ENCODE measurements at places on chromosomes 2 and 18.

DNA sequence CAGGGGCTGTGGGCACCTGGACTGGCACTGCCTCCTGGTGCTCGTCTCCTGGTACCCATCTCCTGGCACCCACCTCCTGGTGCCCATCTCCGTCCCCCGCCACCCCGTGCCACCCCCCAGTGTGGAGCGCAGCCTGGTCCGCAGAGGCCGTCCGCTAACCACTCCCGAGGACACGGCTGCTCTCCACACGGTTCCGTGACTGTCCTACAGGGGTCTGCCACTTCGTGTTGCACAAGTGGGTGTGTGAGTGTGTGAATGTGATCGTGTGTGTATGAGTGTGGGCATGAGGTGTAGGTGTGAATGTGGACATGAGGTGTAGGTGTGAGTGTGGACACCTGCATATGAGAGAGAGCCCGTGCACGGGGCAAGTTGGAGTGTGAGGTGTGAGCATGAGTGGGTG, 119.4 kb upstream of the HS6ST1 start:
- no peak for DNase-seq

GRCh38 chr2:152134488-152135280, 35.8 kb upstream of the CACNB4 start:
- DNase-seq: no peak

GRCh38 chr2:161102770-161103450, 57.3 kb upstream of the TANK start:
- DNase-seq: no peak

DNA sequence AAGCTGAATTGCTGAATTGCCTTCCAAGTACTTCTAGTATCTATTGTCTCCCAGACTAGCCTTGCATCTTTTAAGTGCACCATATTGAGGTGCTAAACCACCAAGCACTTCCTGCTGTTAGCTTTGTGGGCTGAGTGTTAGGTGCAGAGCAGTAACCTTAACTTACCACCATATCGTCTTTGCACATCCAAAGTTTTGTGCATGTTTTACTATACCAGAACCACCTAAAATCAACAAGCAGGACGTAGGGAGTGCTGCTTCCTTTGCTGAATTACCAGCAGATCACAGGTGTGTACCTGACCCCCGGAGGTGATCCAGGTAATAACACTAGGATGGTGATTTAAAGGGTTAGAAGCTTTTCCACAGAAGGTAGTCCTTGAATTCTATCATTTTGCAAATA, 359.9 kb upstream of the HNRNPA3 start:
- no peak for DNase-seq

- no peak for DNase-seq
These were observed 1.6 kb upstream of the SLC66A2 start for GRCh38 chr18:79952996-79953559.

GRCh38 chr2:149400997-149401396, 70.6 kb downstream of the LYPD6 start:
- DNase-seq: no peak

- no peak for DNase-seq
These were observed 60.9 kb downstream of the ICOS start for GRCh38 chr2:203997481-203997880.

DNA sequence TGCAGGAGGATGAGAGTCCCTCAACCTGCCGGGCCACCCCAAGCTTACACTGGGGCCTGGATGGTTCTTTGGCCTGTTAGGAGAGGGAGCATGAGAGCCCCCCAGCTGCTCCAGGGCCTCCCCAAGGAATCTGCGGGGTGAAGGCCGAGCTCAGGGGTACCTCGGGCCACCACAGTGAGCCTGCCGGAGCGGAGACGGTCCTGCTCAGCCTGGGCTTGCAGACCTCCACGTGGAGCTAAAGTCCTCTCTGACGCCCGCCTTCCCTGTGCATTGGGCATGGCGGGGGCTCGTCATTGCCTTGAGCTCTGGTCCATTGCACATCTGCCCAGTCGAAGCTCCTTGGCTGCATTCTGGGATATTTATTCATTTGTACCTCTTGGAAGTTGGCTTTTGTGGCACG, 62.7 kb downstream of the ASB1 start:
- DNase-seq: no peak

- DNase-seq: no peak
These were observed 58.1 kb downstream of the MAP4K3 start for GRCh38 chr2:39378968-39379367.

DNA sequence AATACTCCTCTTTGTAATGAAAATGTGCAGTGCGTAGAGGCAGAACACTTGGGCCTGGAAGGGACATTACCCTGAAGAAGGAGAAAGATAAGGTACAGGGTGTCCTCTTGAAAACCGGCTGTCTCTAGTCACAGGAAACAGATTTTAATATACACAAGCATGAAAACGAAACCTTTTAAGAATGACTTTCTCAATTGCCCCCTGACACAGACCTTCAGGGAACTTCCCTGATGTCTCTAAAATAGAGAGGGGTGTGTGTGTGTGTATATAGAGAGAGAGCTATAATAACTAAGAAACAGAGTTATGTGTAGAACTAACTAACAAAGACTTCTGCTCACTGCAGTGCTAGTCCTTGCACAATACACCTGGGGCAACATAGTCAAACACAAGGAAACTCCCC, 780.0 kb downstream of the CNTNAP5 start:
- DNase-seq: no peak

GRCh38 chr2:23734416-23734815, 192.5 kb downstream of the ATAD2B start:
- DNase-seq: no peak

- no peak for DNase-seq
These were observed 90.3 kb downstream of the HDAC4 start for GRCh38 chr2:239310401-239311061.

- no peak for DNase-seq
These were observed 100.5 kb downstream of the SLC4A3 start for GRCh38 chr2:219727771-219728429.

DNA sequence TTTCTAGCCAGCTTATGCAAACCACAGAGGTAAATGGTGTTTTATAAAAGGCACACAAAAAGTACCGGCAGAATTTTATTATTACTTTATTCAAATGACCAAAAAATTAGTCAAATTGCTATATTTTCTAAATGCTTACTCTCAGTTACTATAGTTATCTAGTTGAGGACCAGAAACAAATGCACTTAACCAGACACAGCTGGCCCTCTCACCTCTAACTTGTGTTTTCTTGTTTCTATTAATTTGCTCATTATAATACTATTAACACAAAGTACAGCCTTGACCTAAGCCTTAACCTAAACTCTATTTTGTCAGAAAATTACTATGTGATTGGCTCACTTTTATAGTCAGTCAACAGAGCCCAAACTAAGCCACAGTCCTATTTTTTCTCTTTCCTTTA, 26.2 kb downstream of the OLA1 start:
- no peak for DNase-seq

GRCh38 chr2:98692090-98693054, 38.6 kb downstream of the MGAT4A start:
- no peak for DNase-seq

GRCh38 chr2:133641497-133641896, 73.2 kb upstream of the NCKAP5 start:
- DNase-seq: no peak

GRCh38 chr18:24677011-24677410, 216.6 kb downstream of the HRH4 start:
- DNase-seq: no peak

- DNase-seq: no peak
These were observed 1343.0 kb upstream of the SLC39A10 start for GRCh38 chr2:194314042-194314441.

DNA sequence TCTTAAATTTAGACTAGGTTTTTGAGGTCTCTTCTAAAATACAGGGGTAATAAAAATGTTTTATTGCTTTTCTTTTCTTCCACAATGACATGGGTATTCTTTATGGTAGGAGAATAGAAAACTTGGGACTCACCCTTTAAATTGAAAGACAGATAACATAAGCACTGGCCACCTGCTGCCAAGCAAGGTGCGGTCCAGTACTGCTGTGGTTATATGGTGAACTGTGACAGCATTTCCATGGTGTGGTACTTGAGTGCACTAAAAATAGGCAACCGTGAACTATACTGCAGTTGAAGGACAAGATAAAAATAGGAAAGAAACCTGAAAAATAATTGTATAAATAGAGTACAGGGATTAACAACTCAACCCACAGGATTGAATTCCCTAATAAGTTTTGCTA, 54.4 kb upstream of the GRB14 start:
- DNase-seq: no peak

DNA sequence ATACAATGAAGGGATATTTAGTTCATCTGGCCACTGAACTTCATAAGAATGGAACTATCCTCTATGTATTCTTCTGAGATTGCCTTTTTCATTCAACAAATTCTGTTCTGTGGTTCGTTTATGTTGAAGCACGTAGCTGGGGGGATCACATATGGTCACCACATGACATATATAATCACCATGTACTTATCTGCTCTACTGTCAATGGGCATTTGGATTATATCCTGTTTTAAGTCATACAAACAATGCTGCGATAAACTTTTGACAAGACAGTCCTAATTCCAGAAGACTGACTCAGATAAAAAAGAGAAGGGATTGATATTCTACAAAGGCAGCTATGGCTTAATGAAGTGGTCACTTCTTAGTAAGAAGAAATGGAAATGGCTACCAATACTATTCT, 116.0 kb upstream of the CCDC195 start:
- DNase-seq: no peak

- DNase-seq: no peak
These were observed 95.0 kb downstream of the STRADB start for GRCh38 chr2:201546576-201546975.

- DNase-seq: no peak
These were observed 39.7 kb downstream of the PID1 start for GRCh38 chr2:229231328-229231868.

- DNase-seq: no peak
These were observed 5.2 kb downstream of the GALR1 start for GRCh38 chr18:77254711-77255405.

GRCh38 chr2:11480859-11481258, 14.9 kb upstream of the E2F6 start:
- DNase-seq: no peak

- DNase-seq: peak; percentile 57
These were observed 43.5 kb downstream of the IRS1 start for GRCh38 chr2:226756131-226756530.

DNA sequence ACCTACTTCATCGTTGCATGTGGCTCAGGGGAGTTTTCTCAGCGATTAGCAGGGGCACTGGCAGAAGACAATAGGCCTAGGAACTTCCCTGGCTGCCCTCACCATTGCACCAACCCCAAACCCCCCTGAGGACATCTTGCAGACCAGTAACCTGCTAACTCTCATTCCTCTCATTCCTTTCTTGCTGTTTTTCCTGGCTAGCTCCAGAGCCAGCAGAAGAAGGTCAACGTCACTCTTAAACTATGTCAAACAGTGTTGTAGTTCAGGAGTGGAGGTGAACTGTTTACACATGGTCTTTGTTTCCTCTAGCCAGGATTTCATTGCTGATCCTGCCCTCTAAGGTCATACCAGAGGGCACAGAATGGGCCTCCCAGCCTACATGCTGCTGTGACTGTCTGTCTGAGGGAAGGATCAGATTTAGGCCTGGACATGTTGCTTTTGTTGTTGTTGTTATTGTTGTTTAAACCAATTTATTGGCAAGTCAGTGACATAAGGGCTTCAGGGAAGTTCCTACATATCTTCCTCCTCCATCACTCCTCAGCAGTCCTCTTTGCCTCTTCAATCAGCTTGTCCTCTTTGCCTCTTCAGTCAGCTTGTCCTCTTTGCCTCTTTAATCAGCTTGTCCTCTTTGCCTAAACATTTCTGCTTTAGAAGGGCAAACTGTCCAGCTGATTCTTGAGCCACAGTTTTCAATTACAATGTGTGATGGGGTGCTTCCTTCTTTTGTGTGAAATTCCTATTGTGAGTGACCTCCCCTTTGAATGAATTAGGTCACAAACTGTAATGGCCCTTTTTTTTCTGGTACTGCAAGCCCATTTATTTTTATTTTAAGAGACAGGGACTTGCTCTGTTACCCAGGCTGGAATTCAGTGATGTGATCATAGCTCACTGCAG, 471.9 kb upstream of the TNP1 start:
- peak; percentile 80 for DNase-seq

- peak; percentile 73 for DNase-seq
These were observed 156.0 kb downstream of the TANC1 start for GRCh38 chr2:159124441-159124911.

GRCh38 chr2:201342923-201343322, 14.2 kb downstream of the FLACC1 start:
- DNase-seq: no peak

DNA sequence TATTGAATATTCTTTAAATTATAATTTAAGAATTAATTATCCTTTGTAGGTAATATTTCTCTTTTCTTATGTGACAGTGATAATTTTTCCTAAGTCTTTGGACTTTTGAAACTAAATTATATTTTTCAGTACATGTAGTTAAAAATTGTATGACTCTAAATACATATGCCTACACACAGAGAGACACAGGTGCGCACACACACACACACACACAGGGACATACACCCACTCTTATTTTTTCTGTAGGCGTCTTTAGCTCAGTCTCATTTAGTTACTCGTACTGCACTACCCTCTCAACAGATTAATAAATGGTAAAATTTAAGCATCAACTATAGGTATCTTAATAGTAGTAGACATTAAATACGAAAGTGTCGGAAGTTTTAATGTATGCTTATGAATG, 56.1 kb downstream of the ZNF236 start:
- no peak for DNase-seq

- DNase-seq: no peak
These were observed 1200.8 kb upstream of the GYPC start for GRCh38 chr2:125455110-125455509.

DNA sequence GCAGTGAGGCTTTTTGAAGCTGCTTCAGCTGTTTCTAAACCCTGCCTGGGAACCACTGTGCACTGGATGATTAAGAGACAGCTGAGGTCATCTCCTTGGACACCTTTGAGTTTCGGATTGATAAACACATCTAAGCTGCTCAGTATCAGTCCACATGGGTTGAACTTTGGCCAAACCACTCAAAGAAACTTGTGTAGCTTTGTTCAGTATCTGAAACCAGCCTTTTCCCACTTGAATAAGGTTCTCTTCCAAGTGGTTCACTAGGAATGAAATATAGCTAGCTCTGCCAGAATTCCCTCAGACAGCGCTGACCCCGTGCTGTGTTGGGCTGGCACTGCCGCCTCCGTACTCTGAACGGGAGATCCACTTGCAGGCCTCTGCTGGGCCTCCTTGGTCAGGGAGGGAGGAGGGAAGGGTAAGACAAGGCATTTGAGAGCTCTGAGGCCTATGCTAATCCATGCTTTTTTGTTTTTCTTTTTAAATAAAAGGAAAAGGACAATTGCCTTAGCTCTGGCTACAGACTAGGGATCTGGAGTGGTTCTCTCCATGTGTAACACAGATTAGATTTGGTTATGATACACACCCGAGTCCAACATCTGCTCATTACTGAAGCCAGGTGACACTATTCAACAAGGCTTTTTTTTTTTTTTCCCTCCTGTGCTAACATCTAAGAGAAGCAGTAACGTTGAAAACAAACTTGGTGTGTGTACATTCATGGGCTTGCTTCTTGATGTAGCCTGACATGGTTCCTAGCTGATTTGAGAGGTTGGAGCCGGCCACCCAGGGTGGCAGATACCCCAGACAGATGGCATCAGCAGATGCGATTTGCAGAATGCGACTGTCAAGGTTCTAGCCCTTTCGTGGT, 67.7 kb downstream of the NCK2 start:
- no peak for DNase-seq
